Testis (tissue), 5 donors: ENCODE measurements at places on chromosomes 7 and 10. TPM values are rescaled to one million over a fixed set of nuclear protein-coding genes. Genes with fewer than 3 reads are reported as not detected.

DNA sequence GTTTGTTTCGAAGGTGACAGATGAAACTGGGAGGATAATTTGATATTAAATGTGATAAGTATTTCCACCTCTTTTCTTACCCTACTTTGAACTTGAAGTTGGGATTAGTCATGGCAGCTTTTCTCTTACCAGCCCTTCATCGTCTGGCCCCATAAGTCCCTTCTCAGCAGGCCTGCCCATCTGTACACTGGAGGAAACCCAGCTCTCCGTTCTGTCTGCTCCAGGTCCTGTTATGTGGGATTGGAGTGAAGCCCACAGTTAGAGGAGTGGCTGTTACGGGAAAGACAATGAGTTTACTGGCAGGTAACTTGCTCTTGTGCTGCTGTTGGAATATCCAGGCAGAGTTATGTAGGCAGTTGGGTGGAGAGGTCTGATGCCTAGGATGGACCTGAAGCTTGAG, 127.3 kb downstream of the CAMK1D start:
- DNase-seq = no peak
- no peak overlapping the region for H3K4me3 ChIP-seq
- no peaks in the 10 kb centered on the region for H3K4me1 ChIP-seq
- H3K36me3 ChIP-seq = no peaks in the 10 kb centered on the region

DNA sequence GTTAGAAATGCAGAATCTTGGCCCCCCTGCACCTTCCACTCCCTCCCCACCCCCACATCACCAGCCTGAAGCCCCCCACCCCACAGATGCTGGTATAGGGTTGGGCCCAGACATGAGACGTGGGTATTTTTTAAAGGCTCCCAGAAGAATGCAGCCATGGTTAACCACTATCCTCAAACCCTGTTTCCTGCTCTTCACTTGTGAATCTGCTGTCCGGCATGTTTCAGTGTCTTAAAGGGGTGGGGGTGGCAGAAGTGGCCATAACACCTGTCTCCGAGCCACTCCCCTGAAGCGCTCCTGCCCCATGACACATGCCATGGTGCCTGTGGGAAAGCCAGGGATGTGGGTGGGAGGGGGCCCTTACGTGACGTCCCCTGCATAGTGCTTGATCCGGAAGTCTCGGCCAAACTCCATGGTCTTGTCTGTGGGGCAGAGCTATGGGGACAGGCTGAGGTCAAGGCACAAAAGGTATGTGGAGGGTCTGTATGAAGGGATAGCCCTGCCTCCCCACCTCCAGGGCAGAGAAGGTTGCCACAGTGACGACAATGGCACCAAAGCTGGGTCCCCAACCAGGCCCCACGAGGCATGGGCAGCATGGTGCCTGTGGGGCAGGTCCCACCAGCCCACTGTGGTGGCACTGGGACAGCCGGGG, 9.6 kb downstream of the MYO1G start:
- DNase-seq = no peak

- no peak overlapping the region for H3K4me3 ChIP-seq
- no peaks in the 10 kb centered on the region for H3K4me1 ChIP-seq
- no peaks in the 10 kb centered on the region for H3K36me3 ChIP-seq
- no peaks in the 10 kb centered on the region for H3K27me3 ChIP-seq
- no peak overlapping the region for H3K27ac ChIP-seq
These were observed 160.9 kb upstream of the BMPER start for GRCh38 chr7:33744293-33745075.

DNA sequence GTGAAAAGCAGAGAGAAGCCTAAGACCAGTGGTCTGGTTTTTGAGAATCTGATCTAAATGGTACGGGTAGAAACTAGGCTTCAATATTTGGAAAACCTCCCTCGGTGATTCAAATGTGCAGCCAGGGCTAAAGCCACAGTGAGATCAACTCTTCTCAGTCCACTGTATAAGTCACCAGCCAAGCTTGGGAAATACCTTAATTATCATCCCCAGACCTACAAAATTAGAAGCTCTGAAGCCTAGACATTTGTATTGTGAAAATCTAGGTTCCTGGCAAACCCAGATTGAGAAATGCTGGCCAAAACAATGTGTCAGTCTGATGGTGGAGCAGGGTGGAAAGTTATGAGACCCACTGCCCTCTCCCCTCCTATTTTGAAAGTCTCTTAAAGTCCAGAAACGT, 131.7 kb downstream of the DGKI start:
- H3K4me3 ChIP-seq = no peak overlapping the region
- no peaks in the 10 kb centered on the region for H3K27me3 ChIP-seq
- H3K27ac ChIP-seq = no peak overlapping the region

STMP1 gene
- total RNA-seq = 36.4 TPM

CCT6A gene
- 90.4 TPM for total RNA-seq

BLVRA gene
- total RNA-seq = 20.2 TPM
